Stimulated activated CD4-positive, alpha-beta T cell treated with anti-CD3 and anti-CD28 coated beads, Interleukin-2, amount 100 ng/mL, for 24 hours (primary cell): ENCODE measurements at places on chromosomes 16 and 17.

GRCh38 chr17:1110862-1111598, 68.8 kb downstream of the ABR start:
- DNase-seq = peak; percentile 31

GRCh38 chr16:84918006-84918909, 93.1 kb downstream of the ZDHHC7 start:
- no peak for DNase-seq

- DNase-seq = no peak
These were observed 37.2 kb downstream of the CCDC42 start for GRCh38 chr17:8707332-8708024.

DNA sequence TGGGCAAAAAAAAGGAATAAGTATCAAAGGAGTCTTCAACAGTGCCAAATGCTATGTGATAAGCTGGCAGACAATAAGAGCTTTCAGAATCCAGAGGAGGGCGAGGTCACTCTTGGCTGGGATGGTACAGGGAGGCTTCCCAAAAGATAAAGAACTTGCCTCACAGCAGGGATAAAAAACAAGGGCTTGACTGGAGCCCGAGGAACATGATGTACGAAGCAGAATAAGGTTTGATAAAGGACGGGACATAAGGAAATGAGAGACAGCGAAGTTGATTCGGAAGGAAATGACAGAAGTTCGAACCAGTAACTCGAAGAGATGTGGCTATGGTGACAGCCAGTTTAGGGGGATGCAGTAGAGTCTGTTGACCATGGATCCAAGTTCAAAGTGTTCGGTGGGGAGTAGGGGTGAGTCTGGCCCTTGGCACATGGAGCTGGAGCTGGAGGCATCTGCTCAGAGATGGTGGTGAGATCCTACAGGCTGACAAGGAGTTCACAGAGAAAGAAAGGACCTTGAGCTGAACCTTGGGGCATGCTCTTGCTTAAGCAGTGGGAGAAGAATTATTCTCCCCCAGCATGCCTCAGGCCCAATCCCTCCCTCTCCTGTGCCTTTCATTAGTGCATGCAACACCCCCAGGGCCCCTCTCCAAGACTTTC, 137.6 kb upstream of the RCVRN start:
- DNase-seq = no peak

GRCh38 chr17:50562242-50563091, 2.0 kb downstream of the CACNA1G start:
- DNase-seq = no peak

DNA sequence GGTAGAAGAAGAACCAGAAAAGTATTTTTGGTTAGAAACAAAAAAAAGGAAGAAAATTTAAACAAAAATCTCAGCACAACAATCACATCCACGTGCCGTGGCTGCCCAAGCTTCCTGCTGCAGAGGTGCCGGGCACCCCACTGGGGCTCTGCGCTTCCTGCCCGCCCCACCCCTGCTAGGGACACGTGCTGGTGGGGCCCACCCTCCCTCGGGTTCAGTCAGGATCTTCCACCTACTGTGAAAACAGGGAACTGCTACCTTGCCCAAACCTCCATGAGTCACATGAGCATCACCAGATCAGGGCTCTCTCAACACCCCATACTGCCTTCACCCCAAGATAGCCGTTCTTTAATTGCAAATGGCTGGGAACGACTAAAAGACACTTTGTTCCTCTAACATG, 24.4 kb upstream of the CYTH1 start:
- peak; percentile 38 for DNase-seq

- no peak for DNase-seq
These were observed 28.8 kb downstream of the NLRC3 start for GRCh38 chr16:3548445-3548844.

DNA sequence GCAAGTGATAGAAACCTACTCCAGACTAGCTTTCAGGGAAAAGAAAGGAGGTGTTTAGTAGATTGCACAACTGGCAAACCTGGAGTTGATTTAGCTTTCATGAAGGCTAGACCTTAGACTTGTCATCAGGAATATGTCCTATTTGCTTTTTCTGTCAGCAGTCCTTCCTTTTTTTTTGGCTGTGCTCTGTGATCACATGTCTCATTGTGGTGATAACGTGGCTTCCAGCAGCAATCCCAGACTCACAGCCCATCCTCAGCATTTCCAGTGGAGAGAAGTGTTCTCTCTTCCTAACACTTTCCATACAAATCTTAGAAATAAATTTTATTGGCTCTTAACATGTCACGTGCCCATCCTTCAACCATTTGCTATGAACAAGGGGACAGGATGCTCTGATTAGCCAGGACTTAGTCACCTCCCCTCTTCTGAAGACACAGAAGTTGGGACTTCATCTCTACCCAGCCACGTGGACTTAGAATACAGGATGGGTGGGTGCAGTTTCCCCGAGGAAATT, 74.7 kb downstream of the CDH13 start:
- DNase-seq = no peak

DNA sequence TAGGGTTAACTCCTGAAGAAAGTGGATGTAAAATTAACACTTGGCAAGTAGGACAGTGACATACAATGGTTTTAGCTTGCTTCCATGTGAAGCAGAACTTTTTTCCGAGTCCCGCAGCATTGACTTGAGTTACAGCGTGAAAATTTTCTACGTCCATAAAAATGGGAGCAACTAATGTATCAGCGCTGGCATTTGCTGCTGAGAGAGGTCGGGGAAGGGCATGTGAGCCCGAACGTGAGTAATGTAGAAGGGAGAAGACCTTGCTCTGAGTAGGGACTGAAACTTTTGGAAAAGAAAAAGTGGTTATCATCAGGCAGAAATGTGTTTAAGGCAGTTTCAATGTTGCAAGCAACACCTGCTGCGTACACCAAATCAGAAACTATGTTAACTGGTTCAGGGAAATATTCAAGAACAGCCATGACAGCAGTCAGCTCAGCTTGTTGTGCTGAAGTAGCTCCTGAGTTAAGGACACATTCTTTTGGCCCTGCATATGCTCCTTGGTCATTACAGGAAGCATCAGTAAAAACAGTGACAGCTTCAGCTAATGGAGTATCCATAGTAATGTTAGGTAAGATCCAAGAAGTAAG, 70.9 kb upstream of the ARL4D start:
- DNase-seq = no peak

DNA sequence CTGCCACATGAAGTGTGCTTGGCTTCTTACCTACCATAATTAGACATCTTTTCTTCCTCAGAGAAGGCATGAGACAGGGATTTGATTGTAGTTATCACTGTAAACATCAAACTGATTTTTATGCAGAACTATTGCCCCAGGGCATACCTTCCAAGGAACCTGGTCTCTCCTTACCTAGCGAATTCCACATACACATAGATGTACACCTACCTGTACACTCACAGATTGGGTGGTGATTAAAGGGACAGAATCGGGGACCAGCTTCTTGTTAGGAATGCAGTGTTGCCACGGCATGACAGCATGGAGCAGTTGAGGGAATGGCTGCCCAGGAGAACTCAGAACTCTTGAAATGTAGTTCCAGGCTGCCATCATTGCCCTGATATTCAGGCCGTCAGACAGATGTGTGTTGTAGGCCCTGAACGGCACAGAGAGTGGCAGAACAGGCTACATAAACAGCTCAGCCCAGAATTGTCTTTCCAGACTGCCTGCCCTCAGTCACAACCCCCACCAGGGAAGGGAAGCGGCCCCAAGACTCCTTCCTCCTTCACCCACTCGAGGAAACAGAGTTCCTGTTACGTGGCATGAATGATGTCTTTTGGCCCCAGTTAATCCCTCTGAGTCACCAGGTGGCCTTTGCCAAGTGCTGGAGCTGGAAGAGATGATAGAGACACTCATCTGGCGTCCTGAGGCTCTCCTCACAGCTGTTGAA, 17.8 kb upstream of the NAGLU start:
- DNase-seq = no peak
